Left ventricle myocardium inferior (tissue), 1 donor: ENCODE measurements at places on chromosomes 13 and 19. TPM values are rescaled to one million over a fixed set of nuclear protein-coding genes. Genes with fewer than 3 reads are reported as not detected.

Gene ZNF582
- 4.4 TPM for total RNA-seq

- H3K36me3 ChIP-seq: peaks cover 5% of the 10 kb centered on the region
- H3K27ac ChIP-seq: no peak overlapping the region
- no peak overlapping the region for H3K4me3 ChIP-seq
Measured at GRCh38 chr13:101258071-101258470, 158.2 kb downstream of the NALCN start.

DNA sequence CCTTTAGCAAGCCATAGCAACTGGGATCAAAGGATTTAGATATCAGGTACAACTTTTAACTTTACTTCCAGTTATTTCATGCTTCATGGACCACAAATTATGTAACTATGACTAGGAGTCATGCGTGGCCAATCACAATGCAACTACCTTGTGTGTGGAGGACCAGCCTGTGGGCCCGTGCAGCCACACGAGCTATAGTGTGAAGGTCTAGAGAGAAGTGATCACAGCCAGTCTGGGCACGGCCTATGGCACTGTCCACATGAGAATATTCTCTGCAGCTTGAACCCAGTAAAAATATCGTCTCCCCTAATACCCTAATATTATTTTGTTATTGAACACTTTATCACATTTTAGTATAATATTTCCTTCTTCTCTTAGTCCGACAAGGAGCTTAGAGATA lies 464.9 kb upstream of the MIR17HG start:
- H3K27ac ChIP-seq: no peak overlapping the region
- no peaks in the 10 kb centered on the region for H3K27me3 ChIP-seq
- no peak for DNase-seq
- no peak overlapping the region for H3K4me3 ChIP-seq
- no peaks in the 10 kb centered on the region for H3K36me3 ChIP-seq
- H3K4me1 ChIP-seq: no peaks in the 10 kb centered on the region

DNA sequence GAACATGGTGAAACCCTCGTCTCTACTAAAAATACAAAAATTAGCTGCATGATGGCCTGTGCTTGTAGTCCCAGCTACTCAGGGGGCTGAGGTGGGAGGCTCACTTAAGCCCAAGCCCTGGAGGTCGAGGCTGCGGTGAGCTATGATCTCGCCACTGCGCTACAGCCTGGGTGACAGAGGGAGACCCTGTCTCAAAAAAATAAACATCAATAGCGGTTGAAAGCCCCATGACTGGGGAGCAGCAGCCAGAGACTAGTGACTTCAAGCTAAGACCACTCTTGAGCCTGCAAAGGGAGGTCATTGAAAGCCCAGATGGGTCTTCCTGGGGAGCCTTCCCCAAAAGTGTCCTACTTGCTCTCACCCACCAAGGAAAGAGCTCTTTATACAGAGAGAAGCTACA lies 11.9 kb upstream of the ZNF709 start:
- no peaks in the 10 kb centered on the region for H3K36me3 ChIP-seq
- no peaks in the 10 kb centered on the region for H3K27me3 ChIP-seq
- H3K4me3 ChIP-seq: no peak overlapping the region

- H3K4me3 ChIP-seq: peak overlapping the region; percentile 57
- no peak for DNase-seq
- peaks cover 78% of the 10 kb centered on the region for H3K27me3 ChIP-seq
- H3K36me3 ChIP-seq: no peaks in the 10 kb centered on the region
- peaks cover 17% of the 10 kb centered on the region for H3K4me1 ChIP-seq
Measured at GRCh38 chr19:39515551-39516191, 732 bp downstream of the SELENOV start.
